ENCODE measurements at places on chromosomes 2 and 18.

DNA sequence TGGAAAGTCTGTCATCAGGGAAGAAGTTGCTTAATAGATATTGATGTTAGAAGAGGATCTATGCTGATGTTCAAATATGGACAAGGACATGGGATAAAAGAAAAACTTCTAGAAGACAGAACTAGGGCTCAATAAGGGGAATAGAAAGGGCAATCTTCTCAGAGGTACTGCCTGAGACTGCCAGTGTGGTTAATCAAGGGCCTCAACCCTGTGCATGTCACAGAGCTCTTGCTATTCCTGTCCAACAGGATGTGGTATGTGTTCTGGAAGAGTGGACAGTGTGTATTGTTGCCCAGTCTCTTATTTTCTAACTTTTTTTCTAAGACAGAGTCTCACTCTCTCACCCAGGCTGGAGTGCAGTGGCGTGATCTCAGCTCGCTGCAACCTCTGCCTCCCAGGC, 27.8 kb upstream of the RNF125 start:
- no peak for DNase-seq

GRCh38 chr2:237736783-237737182, 61.8 kb upstream of the RBM44 start:
- DNase-seq: no peak

DNA sequence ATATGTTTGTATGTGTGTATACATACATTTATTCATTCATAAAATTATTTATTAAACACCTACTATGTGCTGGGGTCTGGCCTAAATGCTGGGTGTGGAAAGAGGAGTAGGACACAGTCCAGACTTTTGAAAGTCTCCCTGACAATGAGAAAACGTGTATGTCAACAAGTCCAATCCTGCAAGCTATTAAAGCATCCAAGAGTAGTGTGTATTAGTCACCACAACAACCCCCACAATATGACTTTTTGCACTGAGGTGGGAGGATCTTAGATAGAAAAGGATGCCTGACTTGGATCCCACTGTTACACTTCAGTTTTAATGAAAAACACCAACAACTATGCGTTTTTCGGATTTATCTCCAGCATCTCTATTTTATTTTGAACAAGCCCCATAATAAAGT, 446.4 kb downstream of the EPHA4 start:
- no peak for DNase-seq

DNA sequence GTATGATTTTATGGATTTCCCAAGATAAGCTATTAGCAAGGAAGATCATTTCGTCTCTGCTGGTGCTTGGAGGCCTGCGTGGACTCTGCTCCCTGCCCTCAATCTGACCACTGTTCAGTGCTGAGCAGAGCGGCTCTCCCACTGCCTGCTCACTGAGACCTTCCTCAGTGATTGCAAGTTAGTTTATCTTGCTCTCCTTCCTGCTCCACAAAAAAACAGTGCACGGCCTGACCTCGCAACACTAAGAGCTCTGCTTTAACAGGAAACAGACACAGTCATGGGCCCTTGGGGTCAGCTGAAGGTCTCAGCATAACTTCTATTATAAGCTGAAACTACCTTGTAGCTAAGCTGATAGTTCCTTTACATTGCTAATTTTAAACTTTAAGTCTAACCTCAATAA, 53.1 kb downstream of the PRELID3A start:
- no peak for DNase-seq

- no peak for DNase-seq
Observed at GRCh38 chr2:95389245-95390119, 13.0 kb upstream of the FAHD2A start.

DNA sequence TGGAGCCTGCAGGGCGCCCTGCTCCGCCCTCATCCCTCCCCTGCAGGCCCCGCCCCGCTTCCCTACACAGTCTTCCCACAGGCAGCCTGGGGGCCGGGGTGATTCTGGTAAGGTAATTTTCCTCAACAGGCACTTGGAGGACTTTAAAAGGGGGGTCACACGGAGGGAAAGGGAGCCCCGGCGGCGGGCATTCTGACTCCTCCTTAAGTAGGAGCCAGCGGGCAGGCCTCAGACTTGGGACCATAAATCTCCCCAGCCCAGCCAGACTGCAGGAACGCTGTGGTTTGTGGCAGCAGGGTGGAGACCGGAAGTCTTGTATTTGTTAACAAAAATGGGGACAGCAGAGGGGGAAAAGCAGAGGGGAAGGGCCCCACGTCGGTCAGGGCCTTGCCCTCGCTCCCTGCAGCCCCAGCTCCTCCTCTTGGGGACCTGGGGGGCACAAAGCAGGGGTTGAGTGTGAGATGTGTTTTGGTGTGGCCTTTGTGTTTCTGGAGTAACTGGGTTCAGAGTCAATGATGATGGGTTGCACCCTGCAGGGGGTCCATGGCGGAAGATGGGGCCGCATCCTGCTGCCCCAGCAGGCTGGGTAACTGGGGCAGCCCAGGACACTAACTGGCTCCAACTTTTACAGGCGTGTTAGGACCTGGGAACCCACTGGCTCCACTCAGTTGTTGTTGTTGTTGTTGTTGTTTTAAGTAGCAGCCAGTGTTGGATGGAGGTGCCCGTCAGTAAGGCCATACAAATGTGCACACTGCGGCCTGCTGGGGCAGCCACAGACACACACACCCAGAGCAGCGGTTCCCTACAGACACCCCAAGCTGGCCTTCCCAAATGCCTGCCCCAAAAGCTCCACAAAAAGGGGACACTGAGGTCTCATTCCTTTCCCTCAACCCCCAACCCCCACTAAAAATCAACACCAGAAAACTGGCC, 27.7 kb downstream of the SMAD7 start:
- DNase-seq: no peak

- no peak for DNase-seq
Observed at GRCh38 chr2:213443921-213444320, 159.7 kb downstream of the SPAG16 start.

- DNase-seq: no peak
Observed at GRCh38 chr2:179524809-179525339, 260.2 kb upstream of the SESTD1 start.

DNA sequence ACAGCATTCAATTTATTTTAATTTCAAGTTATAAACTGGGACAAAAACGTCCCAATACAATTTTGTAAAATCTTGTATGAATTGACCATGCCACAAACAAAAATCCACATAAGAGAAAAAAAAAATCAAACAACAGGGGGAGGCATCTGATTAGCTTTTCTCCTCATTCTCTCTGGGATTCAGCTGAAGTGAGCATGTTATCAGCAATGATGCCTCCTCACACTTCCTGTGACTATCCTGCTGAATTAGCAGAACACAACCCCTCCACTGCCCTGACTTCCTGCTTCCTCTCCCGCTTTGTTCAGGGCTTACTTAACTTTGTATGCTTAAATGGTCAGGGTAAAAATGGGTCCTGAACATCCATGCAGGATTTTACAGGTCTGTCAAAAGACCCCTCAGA, 132.2 kb upstream of the ITGB6 start:
- DNase-seq: no peak

Measured in effector CD8-positive, alpha-beta T cell (primary cell).